ENCODE measurements at places on chromosomes 2 and 18.

GRCh38 chr2:148282201-148282600 is 261.3 kb downstream of the MBD5 start:
- no peak for DNase-seq

- DNase-seq, result no peak
Observed at GRCh38 chr2:20551260-20551944, 99.5 kb downstream of the HS1BP3 start.

DNA sequence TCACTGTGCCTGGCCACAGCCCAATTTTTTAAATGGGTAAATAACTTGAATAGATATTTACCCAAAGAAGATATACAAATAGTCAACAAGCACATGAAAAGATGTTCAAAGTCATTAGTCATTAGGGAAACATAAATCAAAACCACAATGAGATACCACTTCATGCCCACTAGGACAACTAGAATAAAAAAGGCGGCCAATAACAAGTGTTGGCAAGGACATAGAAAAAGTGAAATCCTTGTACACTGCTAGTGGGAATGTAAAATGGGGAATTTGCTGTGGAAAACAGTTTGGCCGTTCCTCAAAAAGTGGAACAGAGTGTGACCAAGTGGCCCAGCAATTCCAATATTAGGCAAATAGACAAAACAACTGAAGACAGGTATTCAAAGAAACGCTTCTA is 270.1 kb downstream of the TFCP2L1 start:
- no peak for DNase-seq

- no peak for DNase-seq
Observed at GRCh38 chr2:11237122-11237521, 81.9 kb downstream of the SLC66A3 start.

DNA sequence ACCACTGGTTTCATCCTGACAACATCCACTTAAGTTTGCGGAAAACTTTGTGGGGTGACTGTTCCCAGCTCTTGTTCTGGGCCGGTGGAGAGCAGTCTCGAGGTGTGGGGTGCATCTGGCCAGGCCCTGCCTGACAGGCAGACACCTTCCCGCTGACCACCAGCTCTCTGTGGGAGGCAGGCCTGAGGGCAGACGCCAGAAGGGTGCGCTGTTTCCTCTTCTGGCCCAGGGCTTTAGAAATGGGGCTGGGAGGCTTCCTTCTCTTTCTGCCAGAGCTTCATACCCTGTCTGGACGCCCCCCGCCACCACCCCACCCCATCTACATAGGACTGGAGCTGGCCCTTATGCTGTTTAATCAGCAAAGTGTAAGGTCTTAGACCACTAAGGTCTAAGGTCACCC is 263.8 kb downstream of the LOXHD1 start:
- DNase-seq, result no peak

- DNase-seq, result no peak
Observed at GRCh38 chr18:26614374-26614773, 66.0 kb upstream of the KCTD1 start.

DNA sequence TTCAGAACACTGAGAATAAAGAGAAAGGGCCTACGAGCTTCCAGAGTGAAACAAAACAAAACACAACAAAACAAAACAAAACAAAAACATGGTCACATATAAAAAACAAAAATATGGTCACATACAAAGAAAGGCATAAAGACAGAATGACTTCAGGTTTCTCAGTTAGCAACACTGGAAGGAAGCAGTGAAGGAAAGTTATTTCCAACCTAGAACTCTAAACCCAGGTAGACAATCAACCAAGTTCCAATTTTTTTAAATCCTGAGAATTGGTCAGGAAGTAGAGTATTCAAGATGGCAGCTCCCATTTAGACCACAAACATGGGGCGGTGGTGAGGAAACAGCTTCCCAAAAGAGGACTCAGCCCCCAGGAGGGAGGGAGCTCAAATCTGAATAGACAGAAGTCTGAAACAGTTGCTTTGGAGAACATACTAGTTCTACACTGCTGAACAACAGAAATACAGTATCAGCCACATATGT is 9.1 kb downstream of the DRC1 start:
- no peak for DNase-seq

GRCh38 chr2:128941751-128942150 is 623.1 kb upstream of the HS6ST1 start:
- DNase-seq, result no peak

GRCh38 chr18:47274961-47275360 is 23.5 kb upstream of the SKOR2 start:
- DNase-seq, result no peak
